ENCODE measurements at places on chromosomes 1 and 21.

DNA sequence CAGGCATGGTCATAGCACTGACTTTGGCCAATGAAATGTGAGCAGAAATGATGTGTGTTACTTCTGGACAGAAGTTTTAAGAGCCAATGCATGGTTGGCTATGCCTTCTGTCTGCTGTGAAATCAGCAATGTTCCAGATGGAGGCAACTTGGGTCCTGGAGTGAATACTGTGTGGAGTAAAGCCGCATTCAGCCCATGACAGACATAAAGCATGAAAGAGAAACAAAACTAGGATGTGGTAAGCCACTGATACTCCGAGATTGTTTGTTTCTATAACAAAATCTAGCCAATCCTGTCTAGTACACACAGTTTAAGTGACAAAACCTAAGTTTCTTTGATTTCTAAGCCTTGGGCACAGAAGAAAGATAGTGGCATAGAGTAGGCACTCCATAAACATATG is 47.1 kb upstream of the ARHGAP29 start:
- DNase-seq: no peak

DNA sequence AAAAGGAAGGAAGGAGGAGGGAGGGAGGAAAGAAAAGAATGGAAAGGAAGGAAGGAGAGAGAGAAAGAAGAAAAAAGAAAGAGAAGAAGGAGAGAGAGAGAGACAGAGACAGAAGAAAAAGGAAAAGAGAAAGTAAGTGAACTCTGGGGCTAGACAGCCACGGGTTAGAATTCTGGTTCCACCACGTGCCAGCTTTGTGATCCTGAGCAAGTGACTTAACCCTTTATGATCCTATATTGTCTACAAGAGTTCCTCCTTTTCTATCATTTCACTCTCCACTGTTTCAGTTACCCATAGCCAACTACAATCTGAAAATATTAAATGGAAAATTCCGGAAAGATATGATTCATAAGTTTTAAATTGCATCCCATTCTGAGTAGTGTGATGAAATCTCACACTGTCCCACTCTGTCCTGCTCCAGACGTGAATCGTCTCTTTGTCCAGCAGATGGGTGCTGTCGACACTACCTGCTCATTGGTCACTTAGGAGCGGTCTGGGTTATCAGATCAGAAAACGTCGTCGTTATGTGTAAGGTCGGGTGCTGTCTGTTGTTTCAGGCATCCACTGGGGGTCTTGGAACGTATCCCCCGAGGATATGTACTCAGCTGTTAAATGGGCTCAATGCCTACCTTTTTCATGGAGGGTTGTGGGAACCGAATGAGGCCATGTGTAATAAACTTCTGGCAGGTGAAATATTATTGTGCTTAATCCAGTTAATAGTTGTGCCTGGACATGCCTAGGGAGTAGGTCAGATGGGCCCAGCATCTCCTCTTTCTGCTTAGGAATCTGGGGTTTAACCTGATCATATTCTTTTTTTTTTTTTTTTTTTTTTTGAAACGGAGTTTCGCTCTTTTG is 19.1 kb downstream of the TMEM51 start:
- DNase-seq: no peak

DNA sequence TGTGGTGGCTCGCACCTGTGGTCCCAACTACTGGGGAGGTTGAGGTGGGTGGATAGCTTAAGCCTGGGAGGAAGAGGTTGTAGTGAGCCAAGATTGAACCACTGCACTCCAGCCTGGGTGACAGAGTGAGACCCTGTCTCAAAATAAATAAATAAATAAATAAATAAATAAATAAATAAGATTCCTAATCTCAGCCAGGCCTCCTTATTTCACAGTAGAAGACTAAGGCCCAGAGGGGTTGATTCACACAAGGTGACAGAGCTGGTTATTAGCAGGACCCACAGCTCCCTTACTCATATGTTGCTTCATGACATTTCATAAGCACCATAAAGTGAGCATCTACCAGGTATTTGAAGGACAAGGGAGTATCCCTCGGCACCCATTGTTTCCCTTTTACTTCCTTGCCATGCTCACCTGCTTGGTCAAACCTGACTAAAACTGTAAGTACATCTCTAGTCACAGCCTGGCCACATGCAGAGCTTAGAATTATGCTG is 32.7 kb downstream of the ALG14 start:
- no peak for DNase-seq

GRCh38 chr1:109499081-109499480 is 5.2 kb downstream of the CYB561D1 start:
- DNase-seq: peak; percentile 28

DNA sequence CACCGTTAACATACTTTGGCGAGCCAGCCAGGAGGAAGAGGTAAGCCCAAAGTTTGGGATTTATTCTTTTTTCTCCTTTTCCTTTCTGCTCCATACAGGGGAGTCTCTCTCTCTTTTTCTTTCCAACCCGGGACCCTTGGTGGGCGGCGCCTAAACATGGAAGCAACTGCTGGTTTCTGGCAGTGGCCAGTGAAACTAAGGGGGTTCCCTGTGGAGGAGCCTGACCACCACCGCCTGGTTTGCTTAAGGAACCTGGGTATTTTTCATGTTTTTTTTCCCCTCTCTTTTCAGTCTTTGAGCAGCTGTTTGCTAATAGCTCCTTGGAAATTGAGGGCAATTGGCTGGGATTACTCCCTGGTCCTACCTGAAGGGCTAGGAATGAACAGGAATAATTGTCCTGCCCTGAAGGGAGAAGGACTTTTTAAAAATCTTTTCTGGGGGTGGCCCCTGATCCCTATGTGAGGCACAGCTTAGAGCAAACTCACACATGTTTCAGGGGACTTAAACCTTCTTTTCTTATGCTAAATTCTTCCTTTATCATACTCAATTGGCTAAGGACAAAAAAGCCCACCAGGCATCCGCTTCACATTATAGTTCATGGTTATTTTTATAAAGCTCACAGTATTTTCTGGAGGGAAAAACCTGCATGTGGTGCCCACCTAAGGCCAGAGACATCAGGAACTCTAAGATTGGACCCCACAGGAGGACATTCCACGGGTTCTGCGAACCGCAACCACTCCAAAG is 61.3 kb upstream of the PLD5 start:
- DNase-seq: no peak

- no peak for DNase-seq
These were observed 95.9 kb downstream of the PTPRU start for GRCh38 chr1:29332204-29332603.

- DNase-seq: no peak
These were observed 102.9 kb upstream of the PTGFR start for GRCh38 chr1:78387871-78388270.

DNA sequence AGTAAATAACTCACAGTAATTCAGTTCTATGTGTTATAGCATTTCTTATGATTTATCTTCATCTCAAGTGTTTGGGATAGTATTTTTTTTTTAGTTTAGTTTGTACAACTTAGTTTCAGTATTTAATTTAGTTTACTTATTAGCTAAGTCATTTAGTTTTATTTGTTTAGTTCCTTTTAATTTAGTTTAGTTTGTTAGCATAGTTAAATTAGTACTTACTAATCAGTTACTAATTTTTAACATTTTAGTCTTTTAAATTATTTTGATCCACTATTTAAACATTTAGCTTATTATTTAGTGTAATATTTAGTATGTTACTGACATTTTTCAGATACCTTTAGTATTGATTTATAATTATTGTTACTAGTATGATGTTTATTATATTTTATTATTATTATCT is 85.2 kb upstream of the SIPA1L2 start:
- DNase-seq: no peak

DNA sequence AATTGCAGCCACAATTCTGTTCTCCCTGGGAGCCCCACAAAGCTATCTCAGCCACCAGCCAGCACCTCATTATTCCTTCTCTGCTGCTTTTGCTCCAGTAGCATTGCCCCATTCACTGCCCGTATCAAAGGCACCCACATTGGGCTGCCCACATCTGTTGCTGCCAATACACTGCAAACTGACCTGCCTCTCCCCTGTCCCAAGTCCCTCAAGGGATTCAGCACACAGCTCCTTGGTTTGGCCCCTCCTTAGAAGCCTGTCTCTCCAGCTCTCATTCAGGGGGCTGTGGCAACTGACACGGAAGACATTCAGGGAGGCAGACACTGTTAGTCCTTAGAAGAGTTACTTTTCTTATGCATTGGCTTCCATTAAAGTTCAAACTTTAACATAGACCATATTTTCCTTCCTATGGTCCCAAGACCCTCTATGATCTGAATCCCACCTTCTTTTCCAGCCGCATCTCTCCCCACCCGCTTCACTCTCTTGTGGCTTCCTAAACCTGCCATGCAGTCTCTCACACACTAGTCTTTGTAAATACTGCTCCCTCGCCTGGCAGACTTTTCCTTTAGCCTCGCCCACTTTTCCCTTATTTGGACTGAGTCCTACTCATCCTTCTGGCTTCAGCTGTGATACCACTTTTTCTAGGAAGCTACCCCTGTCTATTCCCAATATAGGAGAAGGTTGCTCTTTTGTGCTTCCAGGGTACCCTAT is 19.3 kb upstream of the KLHDC8A start:
- DNase-seq: peak; percentile 35

DNA sequence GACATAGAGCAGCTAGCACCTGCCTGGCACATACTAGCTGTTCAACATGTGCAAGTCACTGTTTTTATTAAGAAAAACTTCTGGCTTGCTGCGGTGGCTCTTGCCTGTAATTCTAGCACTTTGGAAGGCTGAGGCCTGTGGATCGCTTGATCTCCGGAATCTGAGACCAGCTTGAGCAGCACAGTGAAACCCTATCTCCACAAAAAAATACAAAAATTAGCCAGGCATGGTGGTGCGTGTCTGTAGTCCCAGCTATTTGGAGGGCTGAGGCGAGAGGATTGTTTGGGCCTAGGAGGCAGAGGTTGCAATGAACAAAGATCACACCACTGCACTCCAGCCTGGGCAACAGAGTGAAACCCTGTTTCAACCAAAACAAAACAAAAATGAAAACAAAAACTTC is 27.7 kb upstream of the C8B start:
- DNase-seq: peak; percentile 75

DNA sequence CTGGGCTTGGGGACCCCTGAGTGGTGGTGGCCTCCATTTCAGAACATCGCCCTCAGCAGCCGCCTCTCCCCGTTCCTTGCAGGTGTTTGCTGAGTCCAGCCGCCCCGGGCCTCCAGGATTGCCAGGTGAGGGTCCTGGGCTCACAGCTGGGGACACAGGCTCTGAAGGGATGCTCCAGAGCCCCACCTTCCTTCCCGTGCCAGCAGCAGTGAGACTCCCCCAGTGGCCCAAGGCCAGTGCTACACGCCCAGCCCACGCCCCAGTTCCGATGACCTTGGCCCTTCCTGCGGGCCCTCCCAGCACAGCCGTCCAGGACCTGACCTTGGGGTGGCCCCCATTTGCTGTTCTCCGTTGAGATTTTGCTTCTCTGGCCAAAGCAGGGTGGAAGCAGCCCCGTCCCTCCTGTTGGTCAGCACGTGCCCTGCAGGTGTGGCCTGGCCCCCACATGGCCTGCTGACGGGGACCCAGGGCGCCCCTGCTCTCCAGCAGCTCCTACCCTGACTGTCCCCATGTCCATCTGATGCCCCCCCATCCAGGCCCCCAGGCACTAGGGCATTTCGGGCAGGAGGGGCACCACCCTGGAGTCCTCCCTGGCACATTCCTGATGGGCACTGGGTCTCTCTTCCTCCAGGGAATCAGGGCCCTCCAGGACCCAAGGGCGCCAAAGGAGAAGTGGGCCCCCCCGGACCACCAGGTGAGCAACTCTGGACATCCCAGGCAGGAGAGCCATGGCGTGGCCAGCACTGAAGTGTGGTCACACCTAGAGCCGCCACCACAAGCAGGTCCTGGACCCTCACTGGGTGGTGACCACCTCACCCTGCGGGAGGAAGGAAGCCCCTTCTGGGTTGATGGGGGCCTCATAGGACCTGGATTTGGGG is 45.0 kb downstream of the SLC19A1 start:
- DNase-seq: no peak

- DNase-seq: no peak
These were observed 126.7 kb upstream of the POU3F1 start for GRCh38 chr1:38173157-38173831.

DNA sequence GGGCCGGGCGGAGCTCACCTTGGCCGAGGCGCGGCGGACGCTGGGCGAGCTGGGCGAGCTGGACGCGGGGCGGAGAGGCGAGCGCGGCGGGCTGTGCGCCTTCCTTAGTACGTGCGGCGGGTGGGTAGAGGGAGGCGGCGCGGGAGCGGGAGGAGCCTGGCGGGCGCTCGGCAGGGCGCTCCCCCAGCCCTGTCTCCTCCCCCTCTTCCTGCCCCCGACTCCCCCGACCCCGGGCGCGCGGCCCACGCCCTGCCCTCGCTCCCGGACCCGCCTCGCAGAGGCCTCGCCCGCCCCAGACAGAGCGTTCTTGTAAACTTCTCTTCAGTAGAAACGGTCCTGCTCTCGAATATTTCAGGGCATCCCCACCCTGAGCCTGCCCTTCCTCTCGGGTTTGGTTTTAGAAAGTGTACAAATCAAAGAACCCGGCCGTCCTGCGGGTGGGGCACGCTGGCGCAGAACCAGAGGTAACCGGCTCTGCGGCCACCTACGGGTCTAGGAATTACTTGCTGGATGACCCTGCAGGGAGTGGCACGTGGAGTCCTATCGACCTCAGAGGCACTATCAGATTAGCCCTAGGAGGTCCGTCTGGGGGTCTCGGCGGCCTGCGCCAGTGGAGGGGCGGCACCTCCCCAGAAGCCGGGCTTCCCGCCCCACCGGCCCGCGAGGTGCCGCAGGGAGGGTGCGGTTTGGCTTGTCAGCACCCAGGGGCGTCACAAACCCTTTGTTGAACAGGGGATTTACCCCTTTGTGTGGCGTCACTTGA is at the start of gene S100A10:
Gene S100A10 (minus strand): TSS at position 126 of the 763 bp plus-strand sequence. CDS start 7,629 bp downstream, outside the sequence.
- peak; percentile 69 for DNase-seq

GRCh38 chr1:219621047-219621786 is 8.3 kb upstream of the ZC3H11B start:
- peak; percentile 3 for DNase-seq

- no peak for DNase-seq
These were observed 609 bp upstream of the CHTOP start for GRCh38 chr1:153633161-153633753.

DNA sequence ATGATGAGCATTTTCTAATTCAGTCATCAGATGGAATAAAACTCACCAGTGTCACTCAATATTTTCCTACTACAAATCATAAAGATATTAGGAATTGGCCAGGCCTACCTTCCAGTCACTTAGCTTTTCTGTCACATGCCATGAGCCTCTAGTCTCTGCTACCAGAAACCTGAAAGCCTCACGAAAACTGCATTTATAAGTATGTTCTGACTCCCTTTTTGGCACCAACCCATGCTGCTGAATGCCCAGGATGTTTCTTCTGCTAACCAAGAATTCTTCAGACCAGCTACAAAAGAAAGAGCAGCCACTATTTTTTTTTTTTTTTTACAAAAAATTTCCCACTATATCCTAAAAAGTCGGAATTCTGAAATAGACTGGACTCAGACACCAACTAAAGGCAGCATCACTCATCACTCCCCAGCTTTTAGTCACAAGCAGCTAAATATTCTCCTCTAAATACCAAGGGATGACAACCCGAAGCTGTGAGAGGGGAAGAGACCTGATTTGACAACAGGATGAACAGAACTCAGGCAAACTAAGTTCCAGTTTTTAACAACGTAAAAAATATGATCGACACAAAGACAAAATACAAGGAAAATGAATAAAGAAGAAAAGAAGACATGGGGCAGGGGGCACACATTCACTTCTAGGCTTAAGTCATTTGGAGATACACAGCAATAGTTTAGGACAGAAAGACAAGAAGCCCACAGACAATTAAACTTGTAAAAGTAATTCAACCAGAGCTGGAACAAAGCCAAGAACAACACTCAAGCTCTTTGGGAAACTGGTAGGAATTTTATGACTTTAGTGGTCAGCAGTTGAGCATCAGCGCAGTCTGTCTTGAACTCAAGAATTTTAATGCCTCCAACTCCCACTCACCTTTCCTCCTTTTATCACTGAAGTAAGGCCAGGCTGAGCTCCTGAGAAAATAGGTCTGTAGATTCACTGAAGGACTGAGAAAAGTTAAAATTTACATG is 1.7 kb downstream of the DCAF8 start:
- peak; percentile 57 for DNase-seq

All from thyroid gland (tissue), 4 donors.